ENCODE measurements at places on chromosomes 2 and 18.

GRCh38 chr18:57429167-57430078, 5.8 kb upstream of the ONECUT2 start:
- peak; percentile 71 for DNase-seq

DNA sequence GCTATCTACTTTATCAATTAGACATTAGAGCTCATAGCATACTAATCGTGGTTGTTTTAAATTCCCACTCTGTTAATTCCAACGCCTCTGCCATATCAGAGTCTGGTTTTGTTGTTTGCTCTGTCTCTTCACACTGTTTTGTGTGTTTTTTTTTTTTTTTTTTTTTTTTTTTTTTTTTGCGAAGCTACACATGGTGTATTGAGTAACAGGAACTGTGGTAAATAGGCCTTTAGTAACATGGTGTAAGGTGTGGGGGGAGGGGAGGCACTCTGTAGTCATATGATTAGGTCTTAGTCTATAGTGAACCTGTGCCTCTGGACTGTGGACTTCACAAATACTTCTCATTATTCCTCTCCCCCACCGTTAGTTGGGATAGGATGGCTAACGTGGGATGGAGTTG, 370.7 kb upstream of the RAB12 start:
- DNase-seq, result no peak

DNA sequence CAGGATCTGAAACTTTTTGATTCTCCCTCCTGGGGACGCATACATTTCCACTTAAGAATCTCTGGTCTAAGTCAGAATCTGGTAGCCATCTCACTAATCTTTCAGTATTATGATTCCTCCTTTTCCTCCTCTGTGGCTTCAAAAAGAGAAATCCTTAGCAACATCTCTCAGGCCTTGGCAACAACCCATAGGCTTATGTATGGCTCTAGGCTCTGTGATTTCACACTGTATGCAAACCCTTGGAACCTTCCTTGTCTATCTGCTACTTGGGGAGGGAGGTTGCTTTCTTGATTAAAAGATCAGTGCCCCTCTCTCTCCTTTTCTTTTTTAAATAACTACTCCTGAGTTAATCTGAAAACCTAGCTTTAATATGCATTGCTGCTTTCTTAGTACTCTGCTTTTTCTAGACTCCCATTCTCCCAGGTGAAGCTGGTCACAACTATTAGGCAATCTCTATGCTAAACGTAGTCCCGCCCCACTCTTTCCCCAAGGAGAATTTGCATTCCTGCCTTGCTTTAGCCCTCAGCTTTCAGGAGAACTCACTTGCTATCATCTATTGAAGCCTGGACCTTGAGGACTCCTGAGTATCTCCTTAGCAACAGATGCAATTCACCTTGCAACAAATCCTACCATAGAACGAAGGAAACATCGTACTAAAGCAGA, 72.2 kb upstream of the L3MBTL4 start:
- DNase-seq, result no peak

- no peak for DNase-seq
Measured at GRCh38 chr2:96601382-96602292, 36.5 kb downstream of the KANSL3 start.

- DNase-seq, result no peak
Measured at GRCh38 chr2:11444737-11445136, 21.2 kb downstream of the E2F6 start.

DNA sequence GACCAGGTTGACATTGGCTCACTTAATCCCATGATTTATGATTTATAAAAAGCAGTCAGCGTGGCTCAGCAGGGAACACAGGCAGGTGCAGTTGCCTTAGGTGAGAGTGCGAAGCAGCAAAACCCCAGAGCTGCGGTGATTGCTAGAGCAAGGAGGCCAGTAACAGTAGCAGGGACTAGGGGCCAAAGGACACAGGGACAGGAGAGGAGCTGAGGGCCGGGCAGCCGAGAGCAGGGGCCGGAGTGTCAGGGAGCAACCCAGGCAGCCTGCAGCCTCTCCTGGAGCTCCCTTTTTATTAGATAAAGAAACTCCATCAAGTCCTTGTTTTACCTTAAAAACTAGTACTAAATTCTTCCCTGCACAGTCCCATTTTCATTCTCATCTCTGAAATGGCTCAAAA, 4.3 kb downstream of the MC2R start:
- DNase-seq, result no peak

GRCh38 chr2:170247882-170248393, 70.0 kb downstream of the MYO3B start:
- no peak for DNase-seq

DNA sequence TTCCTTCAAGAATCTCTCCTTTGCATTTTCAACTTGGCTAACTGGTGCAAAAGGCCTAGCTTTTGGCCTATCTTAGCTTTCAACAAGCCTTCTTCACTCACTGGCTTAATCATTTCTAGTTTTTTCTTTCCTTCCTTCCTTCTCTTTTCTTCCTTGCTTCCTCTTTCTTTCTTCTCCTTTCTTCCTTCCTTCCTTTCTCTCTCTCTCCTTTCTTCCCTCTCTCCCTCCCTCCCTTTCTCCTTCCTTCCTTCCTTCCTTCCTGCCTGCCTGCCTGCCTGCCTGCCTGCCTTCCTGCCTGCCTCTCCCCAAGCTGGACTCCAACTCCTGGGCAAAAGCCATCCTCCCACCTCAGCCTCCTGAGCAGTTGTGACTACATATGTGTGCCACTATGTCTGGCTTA, 176.2 kb upstream of the APCDD1 start:
- no peak for DNase-seq

DNA sequence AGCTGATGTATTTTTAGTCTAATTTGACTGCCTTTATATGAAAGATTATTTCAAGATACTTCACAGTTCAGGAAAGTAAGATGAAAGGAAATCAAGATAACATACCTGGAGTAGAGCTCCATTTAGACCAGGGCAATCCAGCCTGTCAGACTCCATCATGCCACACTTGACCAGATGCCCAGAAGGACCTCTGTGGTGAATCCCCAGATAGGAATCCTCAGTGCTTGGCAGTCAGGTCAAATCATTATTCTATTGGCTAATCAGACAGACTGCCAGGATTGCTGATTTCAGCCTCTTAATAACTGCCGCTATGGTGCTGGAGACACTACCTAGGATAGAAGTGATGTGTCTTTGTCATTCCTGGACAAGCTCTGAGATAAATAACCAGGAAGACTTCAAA, 404.2 kb downstream of the STK39 start:
- no peak for DNase-seq

DNA sequence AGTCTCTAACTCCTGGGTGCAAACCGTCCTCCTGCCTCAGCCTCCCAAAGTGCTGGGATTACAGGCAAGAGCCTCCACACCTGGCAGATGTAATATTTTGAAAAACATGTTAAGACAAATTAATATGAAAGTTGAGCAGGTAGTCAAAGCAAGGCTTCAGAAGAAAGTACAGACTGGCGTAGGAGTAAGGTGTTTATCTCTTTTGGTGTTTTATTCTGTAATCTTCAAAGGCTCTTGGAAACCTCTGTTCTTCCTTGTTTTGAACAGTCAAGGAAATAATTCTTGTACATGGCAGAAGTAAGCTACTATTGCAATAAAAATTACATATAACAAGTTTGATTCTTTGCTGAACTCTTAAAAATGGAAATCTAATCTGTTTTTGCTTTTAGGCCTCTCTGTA, 5.3 kb downstream of the RNF138 start:
- DNase-seq, result no peak

GRCh38 chr2:49794396-49794795, 640.1 kb upstream of the FSHR start:
- DNase-seq, result no peak

- DNase-seq, result no peak
Measured at GRCh38 chr2:210188755-210189154, 17.5 kb upstream of the KANSL1L start.

- DNase-seq, result no peak
Measured at GRCh38 chr2:219296631-219297391, 12.4 kb downstream of the PTPRN start.

DNA sequence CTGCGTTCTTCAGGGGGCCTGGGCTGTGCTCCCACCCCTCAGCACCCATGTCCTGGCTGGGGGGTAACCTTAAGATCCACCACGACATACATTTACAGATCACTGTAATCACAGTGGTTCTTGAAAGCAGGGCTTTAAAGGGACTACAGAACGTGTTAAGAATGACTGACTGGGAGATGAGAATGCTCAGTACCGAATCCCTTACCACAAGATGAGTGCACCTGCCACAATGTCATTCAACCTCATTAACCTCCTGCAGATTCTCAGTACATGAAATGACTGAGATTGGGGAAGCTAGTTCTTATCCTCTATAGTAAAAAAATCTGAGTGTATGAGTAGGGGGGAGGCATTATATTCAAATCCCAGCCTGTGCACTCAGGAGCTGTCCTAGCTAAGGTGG, 10.5 kb upstream of the PIEZO2 start:
- DNase-seq, result no peak

DNA sequence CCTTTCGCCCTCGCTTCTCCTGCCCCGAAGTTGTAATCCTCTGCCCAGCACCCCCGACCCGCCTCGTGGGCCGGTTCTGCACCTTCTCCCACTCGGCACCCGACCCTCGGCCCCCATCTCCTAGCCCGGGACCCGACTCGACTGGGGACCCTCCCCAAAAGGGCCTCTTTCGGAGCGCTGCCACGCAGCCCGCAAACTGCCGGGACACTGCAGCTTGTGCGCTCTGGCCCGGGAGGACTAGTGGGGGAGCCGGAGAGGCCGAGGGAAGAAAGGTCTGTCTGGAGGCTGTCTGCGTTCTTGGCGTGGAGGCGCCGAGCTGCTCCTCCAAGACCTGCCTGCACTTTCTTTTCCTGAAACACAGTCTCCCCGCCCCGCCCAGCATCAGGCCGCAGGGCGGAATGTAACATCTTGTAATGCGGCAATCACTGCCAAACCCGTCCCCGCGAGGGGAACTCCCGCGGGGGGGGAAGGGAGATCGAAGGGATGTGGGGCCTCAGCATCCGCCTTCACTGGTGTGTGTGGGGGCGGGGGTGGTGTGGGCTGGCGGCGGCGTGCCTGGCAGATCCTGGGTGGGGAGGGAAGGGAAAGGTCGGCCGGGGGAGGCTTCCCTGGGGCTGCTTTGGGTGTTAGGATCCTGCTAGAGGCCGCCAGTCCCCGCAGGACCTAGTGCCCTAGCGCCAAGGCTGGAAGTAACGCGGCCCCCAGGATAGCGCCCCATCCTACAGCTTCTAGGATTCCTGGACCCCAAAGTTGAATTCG, 7.4 kb downstream of the DLX2 start:
- peak; percentile 77 for DNase-seq

DNA sequence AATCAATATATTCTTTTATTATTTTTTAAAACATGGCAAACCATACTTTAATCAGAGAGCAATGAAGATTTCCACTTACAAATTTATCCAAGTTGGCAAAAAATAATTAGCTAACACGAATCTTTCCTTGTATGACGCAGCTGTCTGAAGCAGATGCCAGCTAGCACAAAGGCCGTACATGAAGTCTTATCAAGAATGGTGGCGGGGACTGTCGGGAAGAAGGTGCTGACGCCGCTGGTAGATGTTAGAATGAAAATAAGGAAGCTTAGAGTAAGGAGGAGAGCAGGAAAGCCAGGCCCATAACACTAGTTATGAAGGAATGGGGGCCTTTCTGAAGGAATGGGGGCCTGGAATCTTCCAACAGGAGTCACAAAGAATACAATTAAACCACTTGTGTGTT, 96.7 kb downstream of the ZNF516 start:
- DNase-seq, result no peak

- no peak for DNase-seq
Measured at GRCh38 chr2:75865083-75865482, 154.4 kb upstream of the GCFC2 start.

DNA sequence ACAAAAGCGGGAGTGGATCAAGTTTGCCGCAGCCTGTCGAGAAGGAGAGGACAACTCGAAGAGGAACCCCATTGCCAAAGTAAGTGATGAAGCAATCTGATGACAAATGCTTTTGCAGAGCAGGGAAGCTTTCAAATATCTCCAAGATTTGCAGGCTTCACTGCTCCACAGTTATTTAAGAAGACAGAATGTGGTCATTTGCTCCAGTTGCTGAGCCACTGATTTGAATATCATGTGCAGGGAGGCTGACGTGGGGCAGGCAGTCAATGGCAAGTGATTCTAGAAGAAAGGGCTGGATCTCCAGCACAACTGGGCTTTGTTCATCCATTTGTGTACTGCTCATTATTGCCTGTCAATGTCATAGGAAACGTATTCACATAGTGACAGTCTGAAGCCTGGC, 10.2 kb downstream of the DSG4 start:
- DNase-seq, result no peak

DNA sequence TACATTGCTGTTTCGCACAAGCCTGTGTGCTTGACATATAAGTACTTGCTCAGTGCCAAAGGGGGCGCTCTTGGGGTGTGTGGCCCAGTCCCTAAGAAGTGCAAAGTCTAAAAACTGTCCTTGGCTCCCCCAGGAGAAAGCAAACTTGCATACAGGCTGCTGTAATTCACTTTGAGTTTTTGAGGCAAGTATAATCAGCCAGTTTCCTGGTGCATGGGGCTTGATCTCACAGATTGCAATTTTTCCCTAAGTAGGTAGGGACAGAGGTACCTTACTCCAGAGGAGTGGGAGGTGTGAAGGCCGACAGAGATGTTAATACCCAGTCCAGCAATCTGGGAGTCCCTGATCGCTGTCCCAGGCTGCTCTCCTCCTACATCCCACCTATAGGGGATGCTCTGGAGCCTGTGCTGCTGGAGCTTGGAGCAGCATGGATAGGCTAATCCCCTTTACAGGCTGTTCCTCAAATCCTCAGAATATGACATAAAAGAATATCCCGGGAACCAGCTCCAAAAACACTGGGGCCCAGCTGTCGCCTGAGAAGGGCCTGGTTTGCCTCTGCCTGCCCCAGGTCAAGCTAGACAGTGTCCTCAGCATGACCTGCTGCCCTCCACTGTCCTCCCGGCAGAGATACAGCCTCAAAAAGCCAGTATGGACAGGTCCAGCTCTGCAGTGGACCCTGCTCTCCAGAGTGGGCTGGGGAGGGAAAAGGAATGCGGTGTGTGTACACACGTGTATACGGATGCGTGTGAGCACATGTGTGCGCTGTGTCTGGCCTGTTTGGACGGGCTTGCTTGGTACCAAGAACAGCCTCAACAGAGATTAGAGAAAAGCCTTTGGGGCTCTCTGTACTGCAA, 136.5 kb upstream of the HAAO start:
- DNase-seq, result peak; percentile 19

DNA sequence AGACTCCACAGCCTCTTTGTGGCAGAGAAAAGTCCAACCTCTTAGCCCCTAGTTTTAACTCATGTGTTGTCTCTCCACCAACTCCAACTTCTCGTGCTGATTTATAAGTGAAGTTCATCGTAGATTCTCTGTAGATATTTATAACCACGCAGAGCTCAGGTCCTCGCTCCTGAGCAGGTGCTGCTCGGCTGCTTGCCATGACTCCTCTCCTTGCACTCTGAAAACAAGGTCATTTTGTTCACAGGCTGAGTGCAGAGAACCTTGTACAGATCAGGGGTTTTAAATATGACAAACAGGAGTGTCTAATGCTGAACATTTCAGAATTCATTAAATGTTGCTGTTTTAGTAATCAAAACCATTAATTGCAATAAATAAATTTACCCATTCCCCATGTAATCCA, 330.8 kb upstream of the GYPC start:
- no peak for DNase-seq

- no peak for DNase-seq
Measured at GRCh38 chr18:41144441-41144840, 810.6 kb upstream of the PIK3C3 start.

Measured in suppressor macrophage treated with lipopolysaccharide for 4 hours (primary cell).